Activated CD8-positive, alpha-beta memory T cell treated with anti-CD3 and anti-CD28 coated beads, Interleukin-2, amount 10 ng/mL, durations not matched to agents 7 days and 5 days (primary cell): ENCODE measurements at places on chromosomes 4 and X.

DNA sequence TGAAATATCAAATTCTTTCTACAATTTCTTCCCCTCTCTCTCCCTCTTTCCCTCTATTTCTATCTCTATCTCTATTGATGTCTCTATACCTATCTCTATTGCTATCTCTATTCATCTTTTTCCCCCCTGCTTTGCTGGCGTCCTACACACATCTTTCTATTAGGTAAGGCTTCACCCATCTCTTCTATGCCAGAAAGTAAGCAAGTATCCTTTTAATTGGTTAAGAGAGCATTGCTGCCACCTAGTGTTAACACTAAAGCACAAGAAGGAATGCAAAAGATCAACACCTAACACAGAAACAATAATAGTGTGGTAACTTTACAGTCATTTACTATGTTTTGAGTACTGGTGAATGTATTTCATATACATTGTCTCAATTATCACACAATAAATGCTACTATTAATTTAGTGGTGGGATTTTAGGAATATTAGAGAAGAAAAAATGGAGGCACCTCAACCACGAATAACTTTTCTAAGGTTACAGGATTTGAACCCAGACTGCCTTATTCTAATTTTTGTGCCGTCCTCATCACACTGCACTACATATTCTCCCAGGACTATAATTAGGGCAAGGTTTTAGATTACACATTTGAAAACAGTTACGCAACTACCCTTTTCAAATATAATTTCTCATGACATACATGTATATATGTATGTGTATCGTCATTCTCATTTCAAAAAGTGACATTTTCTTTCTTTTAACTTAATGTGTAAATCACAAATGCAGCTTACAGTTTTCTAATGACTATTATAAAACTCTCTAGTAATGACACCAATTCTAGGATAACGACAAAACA, 3.7 kb upstream of the C4orf36 start:
- DNase-seq = no peak

DNA sequence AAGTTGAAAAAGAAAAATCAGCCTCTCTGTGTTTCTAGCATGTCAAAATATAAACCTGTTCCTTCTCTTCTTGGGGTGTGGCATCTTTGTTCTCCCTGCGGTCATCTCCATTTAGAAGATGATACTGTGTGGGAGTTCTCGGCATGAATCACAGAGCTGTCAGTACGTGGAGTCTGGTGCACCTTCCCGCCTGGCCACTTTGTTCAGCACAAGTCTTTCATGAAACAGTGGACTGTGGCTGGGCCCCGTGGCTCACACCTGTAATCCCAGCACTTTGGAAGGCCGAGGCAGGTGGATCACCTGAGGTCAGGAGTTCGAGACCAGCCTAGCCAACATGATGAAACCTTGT, 166.5 kb downstream of the MAML3 start:
- DNase-seq = no peak

GRCh38 chr4:152308951-152309350, 226.9 kb downstream of the FBXW7 start:
- DNase-seq = no peak

GRCh38 chr4:161249779-161250440, 913.9 kb downstream of the FSTL5 start:
- no peak for DNase-seq

- no peak for DNase-seq
Measured at GRCh38 chrX:91331476-91331875, 103.2 kb upstream of the PABPC5 start.

DNA sequence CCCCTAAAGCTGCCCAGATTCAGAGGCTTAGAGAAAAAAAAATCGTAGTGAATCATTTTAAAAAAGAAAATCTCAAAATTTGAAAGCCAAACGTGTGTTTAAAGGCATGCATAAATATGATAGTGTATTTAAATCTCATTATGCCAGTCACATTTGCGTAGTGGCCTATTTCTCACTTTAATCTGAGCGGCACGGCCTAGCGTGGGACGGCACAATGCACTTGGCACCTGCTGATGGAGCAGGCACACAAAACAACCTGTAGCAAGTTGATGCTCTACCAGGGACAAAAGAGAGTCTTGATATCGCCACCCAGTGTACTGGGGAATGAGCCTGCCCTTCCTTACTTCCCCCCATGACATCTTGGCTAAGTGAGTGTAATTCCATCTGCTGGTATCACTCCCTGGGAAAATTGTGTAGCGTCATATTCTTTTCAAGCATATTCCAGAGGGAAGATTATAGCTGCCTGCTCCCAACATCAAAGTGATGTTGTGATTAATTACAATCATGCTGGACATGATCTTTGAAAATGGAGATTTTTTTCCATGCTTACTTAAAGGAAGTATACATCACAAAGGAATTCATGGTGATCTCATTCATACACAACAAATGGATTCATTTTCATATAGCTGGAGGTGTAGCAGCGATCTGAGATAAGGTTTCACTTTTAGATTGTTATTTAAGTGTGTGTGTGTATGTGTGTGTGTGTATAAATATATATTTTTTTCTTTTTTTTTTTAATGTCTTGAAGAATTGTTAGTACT, 138.8 kb downstream of the DCTD start:
- DNase-seq = no peak

DNA sequence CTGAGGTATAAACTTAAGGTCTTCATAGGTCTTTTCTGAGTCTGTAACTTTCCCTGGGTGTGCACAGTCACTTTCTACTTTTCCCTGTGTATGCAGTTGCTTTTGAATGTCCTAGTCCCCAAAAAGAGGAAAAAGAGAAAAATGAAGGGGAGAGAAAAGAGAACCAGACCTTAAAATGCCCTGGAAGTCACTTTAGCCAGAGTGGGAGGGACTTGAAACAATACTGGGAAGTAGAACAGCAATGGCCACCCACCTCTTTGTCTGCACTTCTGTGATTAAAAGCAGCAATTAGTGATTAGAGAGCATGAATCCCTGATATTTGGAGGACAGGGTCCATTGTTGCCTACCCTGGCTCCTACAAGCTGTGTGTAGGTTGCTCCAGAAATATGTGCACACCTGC, 36.1 kb downstream of the ZCCHC13 start:
- DNase-seq = no peak

DNA sequence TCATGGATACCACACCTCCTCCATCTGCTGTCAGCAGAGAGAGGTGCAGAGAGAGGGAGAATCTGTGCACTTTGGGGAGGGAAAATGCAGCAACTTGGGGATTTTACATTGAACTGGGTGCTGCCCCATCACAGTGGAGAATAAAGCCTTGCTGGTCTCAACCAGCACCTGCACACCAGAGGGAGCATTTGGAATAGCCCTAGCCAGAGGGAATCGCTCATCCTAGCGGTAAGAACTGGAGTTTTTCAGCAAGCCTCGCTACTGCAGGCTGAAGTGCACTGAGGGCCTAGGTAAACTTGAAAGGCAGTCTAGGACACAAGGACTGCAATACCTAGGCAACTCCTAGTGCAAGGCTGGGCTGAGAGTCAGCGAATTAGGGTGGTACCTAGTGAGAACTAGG, 148.7 kb downstream of the KDR start:
- no peak for DNase-seq

DNA sequence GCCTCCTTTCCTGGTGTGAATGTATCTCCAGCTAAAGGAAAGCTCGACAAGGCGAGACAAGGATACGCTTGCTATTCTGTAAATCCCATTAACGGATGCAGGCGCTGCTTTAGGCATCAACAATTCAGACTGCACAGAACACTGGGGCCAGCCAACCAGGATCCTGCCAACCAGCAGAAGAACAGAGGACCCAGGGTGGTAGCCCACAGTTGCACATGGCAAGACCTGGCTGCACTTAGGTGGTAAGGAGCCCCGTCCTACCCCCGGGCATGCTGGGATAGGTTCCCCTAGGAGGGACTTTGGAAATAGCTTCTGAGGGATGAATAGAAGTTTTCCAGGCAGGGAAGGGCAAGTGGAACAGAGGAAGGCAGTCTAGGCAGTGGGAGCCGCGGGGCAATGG, 20.7 kb downstream of the PSAPL1 start:
- DNase-seq = no peak

DNA sequence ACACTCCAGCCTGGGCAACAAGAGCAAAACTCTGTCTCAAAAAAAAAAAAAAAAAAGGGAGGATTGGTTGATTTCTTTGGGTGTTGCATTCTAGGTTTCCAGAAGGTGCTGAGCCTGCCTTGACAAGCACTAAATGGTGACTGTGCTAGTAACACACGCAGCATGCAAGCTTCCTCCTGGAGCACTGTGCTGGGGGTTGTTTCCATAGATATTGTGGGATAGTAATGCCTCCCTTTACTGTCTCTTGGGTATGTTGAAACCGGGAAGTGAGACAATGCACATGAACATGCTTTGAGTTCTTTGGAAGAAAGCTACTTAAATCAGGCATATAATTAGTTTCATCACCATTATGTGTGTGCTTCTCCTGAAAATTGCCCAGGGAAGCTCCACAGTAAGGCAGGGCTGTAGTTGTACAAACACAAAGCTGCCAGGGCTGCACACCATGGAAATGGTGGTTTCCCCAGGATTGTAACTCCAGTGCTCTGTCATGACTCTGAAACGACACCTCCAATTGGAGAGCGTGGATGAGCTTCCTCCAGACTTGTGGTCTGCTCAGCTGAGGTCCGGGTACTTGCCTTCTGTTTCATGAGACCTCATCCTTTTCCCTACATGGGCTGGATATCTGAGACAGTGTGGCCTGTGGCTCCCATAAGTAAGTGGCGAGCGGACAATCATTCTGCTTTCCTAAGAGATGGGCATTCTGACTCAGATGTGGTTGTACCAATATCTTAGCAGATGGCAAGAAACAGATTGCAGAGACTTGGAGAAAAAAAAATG, 31.5 kb upstream of the STOX2 start:
- DNase-seq = no peak

GRCh38 chrX:71100581-71101505, 5.2 kb downstream of the FOXO4 start:
- DNase-seq = no peak

DNA sequence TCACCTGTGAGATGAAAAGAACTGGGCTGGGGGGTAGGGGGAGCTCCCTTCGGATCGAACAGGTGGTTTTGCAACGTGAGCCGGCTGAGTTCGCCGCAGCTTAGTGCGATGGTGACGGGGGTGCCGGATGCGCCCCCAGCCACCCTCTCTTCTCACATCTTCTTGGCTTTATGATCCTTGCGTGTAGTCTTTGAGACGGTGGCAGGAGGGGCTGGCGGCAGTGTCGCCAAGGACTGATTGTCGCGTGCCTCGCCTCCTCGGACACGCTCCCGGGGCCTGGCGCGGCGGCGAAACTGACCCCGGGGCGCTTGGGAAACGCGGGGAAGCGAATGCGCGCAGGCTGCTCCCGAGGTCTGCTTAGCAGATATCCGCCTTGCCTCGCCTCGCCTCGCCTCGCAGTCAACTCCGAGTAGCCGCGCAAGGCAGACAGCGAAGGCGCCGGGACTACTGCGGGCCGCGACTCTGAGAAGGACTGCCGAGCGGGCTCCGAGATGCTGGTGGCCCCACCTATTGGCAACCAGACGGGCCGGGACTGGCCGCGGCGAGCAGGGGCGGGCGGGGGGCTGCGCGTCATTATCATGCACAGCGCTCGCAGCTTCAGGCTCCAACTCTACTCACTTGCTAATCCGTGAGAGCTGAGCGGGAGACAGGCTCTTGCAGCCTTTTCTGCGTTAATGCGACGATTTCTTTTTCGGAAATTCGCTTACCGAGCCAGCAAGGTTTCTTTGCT, 1.5 kb downstream of the GRID2 start:
- DNase-seq = no peak

GRCh38 chrX:150502979-150503897, 65.2 kb upstream of the MTM1 start:
- peak; percentile 52 for DNase-seq

DNA sequence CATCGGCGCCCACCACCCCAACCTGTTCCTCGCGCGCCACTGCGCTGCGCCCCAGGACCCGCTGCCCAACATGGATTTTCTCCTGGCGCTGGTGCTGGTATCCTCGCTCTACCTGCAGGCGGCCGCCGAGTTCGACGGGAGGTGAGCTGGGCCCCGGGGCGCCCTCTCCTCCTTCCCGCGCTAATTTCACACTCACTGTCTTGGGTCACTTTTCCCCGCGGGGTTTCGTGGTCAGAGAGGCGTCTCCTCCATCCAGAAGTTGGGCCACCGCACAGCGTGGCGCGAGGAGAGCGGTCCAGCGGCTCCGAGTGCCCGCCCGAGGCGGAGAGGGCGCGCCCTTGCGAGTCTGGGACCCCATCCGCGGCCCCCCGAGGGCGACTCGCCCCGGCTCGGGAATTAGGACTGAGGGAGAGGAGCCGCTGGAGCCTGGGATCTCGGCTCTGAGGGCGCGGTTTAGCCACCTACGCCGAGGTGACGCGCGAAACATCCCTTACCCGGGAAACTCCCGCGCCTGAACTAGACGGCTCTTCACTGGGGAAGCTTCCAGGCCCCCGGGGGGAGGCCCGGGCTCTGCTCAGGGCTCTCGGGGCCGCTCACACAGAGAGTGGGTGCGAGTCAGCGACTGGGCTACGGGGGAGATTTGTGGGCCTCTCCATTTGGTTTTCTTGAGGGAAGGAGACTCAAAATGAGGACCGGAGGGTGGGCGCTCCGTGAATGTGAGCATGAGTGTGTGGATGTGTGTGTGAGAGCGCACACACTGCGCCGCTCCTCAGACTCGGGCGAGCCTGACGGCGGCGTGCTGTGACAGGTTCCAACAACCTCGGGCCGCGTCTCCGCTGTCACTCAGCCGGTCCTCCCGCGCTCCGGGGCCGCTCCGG, 551 bp downstream of the NPNT start:
- DNase-seq = no peak

DNA sequence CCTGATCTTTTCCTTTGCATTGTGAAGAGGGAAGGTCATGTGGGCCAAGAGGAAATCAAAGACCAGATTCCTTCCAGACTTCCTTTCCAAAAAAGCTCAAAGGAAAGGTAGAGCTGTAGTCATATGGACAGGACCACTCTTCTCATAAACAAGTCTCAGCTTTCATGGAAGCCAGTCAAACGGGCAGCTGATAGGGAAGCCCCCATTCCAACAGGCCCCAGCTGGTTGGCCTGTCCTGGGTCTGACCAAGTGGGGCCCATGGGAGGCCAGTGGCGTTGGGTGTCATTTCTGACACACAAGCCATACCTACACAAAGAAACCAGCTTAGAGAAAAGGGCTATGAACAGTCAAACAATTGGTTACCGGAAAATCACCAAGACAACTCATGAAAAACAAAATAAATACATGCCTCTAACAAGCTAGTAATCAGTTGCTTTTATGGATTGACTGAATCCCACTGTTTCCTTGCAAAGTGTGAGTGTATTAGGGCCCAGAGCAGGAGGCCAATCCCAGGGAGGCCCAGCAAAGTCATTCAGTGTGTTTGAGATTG, 149.6 kb upstream of the MAMLD1 start:
- DNase-seq = no peak

- DNase-seq = no peak
Measured at GRCh38 chr4:76300012-76300411, 6.5 kb upstream of the STBD1 start.

- no peak for DNase-seq
Measured at GRCh38 chr4:174631901-174632758, 109.8 kb upstream of the HPGD start.

- DNase-seq = peak; percentile 50
Measured at GRCh38 chrX:154013614-154014360, 5.9 kb downstream of the IRAK1 start.
